ENCODE measurements at places on chromosomes 6 and 20.

DNA sequence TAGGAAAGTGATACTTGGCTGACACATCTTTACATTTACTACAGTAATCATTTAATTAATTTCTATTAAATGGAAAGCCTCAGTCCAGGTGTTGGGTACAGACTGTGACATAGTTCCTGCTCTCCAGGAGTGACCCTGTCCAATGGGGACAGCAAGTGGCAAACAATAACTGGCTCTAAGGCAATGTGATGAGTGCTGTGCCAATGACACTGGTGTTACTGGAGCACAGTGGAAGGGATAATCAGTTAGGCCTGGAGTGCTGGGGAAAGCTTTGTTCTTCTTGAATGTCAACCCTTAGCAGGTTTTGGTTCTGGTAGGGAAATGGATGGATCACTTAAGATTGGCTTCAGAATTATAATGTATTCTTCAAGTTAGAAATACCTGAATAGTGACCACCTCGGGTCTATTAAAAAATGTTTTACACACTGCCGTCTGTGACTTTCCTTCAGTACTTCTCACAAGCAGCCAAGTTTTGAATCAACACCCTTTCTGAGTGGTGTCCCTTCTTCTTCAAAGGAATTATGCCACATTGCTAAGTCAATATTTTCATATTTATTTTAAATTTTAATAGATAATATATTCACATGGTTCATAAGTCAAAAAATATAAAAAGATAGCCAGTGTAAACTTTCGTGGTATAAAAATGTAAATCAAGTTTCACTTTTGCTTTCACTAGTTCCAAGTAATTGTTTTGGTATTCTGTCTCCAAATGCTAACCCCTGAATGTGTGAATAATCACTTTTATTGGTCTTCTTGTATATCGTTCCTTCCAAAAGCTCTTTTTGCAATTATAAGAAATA, 9.6 kb downstream of the CMTR1 start:
- no peak for DNase-seq

GRCh38 chr6:3422435-3423070, 34.3 kb downstream of the SLC22A23 start:
- DNase-seq: no peak

GRCh38 chr6:40762981-40763380, 175.8 kb upstream of the LRFN2 start:
- no peak for DNase-seq

GRCh38 chr20:44911264-44911921, 1.5 kb downstream of the PABPC1L start:
- DNase-seq: peak; percentile 39

DNA sequence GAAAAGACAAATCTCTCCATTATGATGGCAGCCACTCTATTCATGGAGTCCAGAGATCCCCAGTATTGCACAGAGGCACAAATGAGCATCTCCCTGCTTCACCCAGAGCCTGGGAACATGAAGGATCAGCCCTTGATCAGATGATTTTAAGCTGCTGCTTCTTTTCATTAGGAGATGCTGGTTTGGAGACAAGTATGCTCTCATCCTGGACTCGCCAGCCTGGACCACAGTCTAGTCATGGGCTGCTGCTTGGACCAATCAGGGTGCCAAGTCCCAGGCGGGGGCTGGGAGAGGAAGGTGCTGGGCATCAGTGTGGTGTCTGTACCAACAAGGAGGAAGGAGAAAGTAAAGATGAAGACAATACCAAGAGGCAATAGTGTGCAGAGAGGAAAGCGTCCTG, 195.7 kb upstream of the FOXQ1 start:
- DNase-seq: no peak

GRCh38 chr6:139568956-139569538, 194.6 kb upstream of the CITED2 start:
- DNase-seq: no peak

- DNase-seq: no peak
These were observed 358.2 kb downstream of the CD109 start for GRCh38 chr6:74054190-74054589.

DNA sequence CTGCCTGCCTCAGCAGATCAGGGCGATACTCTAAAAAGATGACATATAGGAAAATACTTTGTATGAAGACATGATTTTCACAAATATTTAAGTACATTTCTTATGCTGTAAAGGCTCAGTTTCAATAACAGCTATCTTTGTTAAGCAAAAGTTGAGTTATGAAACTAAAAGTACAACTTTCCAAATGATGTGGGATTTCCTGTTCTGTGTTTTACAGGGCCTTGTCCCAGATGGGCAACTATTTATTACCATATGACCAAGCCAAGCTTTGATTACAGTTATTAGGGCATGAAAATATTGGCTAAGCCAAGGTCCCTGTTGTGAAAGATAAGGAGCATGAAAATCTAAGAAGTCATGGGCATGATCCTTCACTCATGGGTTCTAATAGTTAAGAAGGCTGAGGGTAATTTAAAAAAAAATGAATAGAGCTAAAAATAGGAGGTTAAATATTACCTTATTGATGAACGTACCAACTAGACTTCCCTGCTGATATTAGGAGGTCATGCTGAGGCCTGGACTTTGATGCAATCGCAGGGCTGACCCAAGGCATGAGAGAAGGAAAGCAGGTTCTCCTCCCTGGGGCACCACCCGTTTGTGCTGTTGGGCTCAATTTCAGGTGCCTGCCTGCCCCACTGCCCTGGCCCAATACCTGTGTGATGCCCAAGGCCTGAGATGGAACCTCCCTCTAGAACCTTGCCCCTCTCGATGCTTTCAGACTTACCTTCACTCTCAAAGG, 294.4 kb upstream of the PRDM1 start:
- no peak for DNase-seq

- DNase-seq: no peak
These were observed 70.1 kb downstream of the RNF144B start for GRCh38 chr6:18457065-18457737.

GRCh38 chr20:8133310-8133768, 1.3 kb downstream of the PLCB1 start:
- no peak for DNase-seq

DNA sequence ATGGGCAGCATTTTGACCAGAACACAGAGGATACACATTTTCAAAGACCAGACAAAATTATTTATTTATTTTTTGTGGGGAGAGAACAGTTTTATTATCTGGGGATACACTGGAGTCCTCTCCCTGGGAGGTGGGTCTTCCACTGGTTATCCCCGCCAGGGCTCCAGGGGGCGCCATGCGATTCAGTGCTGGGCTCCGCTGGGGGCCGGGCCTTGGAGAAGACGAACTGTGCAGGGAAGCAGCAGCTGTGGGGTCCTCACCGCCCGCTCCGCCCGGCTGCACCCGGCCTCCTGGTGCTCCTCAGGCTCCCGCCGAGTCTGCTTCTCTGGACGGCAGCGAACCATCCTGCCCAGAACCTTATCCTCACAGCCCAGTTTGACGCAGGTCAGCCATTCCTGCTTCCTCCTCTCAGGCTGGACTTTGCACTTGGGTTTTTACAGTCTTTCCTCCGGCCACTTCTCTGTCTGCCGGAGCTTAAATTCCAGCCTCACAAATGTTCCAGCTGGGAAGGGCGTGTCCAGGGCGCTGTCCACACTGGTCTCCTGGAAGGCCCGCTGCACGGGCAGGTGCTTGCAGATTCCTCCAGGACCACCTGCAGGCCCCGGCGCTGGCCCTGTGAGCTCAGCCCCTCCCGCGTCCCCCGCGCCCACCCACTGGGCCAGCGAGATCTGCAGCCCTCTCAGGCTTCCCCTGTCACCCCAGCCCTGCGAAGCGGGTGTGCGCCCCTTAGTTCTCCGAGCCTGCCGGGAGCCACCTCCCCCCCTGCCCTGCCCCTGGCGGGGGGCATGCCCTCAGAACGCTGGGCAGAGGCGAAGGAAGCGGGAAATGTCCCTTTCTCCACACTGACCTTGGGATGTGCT, 1830.0 kb upstream of the DEFB115 start:
- no peak for DNase-seq

DNA sequence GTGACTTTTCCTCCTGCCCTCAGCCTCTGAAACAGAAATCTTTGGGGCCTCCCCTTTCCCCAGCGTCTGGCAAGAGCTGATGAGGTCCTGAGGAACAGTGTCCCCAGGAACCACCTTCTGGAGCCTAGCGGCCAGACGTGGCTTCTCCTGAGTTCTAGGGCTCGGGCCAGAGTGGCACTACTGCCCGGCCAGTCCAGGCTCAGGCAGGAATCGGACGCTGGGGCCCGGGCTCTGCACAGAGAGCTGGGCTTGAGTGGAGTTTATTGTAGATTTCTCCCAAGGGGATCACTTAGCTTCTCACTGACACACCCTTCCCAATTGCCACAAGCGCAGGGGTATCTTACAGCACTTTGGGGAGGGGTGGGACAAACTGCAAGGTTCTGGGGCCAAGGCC, 20.2 kb downstream of the SDCBP2 start:
- DNase-seq: no peak

- DNase-seq: no peak
These were observed 1286.9 kb downstream of the EPHA7 start for GRCh38 chr6:92132457-92132856.

DNA sequence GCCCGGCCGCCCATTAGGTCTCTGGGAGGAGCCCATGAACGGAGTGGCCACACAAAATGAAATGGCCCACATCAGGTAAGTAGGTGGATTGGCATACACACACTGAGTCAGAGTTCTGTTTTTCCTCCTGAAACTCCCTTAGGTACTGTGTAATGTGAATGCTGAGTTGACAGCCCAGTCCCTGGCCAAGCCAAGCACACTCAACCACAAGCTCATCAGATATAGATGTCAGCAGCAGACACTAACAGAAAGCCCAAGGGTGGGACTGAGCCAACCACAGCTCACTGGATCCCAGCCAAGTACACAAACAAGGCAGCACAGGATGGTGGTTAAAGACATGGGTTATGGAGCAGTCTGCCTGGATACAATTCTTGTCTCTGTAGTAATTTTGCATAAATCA, 403.4 kb downstream of the GJA1 start:
- no peak for DNase-seq

GRCh38 chr6:156953479-156954146, 176.4 kb downstream of the ARID1B start:
- DNase-seq: no peak

- no peak for DNase-seq
These were observed 1.5 kb downstream of the CENPQ start for GRCh38 chr6:49464691-49465090.

DNA sequence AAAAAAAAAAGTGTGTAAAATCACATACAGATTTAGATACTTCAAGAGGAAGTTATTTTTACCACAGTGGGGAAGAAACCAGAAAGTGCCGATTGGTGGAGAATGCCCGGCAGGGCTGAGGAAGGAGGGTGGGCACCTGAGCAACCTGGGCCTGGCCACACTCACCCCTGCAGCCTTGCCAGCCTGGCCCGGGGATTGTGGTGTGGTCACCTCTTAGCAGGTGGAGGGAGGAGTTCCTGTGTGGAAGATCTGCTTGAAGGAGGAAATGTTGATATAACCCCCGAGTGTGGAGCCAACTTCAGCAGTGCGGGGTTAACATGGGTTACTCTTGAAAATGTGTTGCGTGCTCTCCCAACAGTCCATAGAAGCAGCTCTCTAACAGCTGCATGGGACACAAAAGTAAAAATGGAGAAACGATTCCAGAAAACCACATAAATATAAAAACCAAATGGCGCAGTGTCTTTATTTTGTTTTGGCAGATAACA, 14.7 kb downstream of the UST start:
- no peak for DNase-seq

- DNase-seq: no peak
These were observed 251.2 kb downstream of the TBC1D7 start for GRCh38 chr6:13077117-13077516.

GRCh38 chr20:13625304-13625979, 13.3 kb downstream of the TASP1 start:
- no peak for DNase-seq

DNA sequence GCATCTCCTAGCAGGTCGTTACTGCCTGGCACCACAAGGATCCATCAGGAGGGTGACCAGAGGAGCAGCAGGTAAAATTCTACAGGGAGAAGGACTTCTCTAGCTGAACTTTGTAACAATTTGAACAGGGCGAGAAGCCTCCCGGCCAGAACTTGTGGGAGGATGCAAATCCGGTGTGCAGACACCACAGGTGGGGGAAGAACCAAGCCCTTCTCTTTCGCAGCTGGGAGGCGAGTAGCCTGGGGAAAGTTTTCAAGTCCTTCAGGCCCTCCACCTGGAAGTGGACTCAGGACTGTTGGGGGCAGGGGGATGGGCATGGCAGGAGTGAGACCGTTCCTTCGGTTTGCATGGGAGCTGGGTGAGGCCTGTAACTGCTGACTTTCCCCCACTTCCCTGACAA, 42.7 kb upstream of the FAM210B start:
- no peak for DNase-seq

DNA sequence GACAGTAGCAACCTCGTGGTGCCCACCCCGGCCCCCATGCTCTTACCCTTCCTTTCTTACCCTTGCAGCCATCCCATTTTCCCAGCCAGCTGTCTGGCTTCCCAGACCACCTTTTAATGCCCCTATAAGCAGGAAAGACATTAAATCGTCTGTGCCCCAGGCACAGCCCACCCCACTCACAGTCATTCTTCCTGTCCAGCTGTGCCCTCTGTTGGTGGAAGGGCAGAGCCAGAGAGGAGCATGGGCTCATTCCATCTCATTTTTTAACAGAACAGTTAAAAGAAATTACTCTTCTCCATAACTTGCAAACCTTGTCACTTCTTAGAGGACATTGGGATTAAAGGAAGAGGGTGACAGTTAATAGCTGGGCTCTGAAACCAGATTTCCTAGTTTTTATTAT, 240.5 kb downstream of the NRN1 start:
- DNase-seq: no peak

GRCh38 chr20:41428285-41428684, 61.7 kb upstream of the EMILIN3 start:
- DNase-seq: peak; percentile 8

GRCh38 chr6:89361171-89361570, 8.6 kb upstream of the UBE2J1 start:
- no peak for DNase-seq

DNA sequence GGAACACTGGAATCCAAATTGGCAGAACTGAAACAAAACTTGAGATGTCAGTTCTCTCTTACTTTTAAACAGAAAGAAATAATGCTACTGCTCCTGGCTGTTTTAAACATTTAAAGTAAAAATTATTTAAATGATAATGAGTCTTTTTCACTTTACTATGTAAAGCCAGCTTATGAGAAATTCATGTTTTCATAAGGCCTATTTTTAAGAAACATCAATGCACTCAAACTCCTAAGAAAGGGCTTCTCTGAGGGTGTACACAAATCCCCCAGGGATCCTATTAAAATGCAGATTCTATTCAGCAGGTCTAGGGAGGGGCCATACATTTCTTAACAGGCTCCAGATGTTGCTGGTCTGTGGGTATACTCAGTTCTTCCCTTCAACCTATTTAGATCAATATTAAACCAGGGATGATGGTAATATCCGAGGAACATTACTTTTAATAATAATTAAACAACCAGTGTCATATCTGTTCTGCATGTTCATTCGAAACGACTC, 2.3 kb downstream of the FERMT1 start:
- no peak for DNase-seq

DNA sequence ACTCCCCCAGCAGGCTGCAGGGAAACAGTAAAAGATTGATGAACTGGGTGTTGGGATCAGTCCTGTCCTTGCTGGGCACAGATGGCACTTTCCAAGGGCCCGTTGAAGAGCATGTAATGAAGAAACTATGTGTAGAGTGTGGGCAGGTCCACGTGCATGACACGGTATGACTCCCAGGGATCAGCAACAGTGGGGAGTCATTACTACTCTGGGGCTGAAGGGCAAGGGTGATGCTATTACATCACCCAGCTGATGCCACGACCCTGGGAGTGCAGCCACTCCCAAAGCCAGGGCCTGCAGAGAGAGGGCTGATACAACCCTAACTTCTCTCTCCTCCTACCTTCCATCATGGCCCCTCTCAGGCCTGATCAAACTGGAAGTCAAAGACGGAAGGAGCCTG, 20.1 kb downstream of the KCNK17 start:
- DNase-seq: no peak

GRCh38 chr6:37812841-37813240, 6.7 kb upstream of the ZFAND3 start:
- no peak for DNase-seq

All from stimulated activated CD4-positive, alpha-beta T cell treated with anti-CD3 and anti-CD28 coated beads, Interleukin-15, amount 100 ng/mL, for 48 hours (primary cell).